ENCODE measurements at places on chromosomes 7 and 10.

DNA sequence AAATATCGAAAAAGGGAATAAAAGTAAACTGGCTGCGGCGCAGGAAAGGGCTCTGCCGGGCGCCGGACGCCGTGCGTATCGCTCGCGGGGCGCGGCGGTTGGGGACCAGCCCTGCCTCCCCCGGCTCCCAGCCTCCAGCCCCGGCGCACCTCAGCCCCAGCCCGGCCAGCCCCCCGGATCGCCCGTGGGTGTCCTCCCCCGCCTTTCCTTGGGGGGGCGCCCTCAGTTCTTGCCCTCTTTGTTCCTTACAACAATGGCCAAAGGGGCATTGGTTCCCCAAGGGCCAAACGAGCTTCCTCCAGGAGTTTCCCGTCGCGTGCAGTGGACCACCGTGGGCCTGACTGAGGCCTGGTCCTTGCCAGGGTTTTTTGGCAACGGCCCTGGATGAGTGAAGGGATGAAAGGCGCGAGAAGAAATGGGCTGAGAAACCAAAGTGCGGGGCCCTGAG lies 1.2 kb downstream of the MACROH2A2 start:
- no peak for DNase-seq

GRCh38 chr10:113118882-113119281 lies 168.8 kb downstream of the TCF7L2 start:
- DNase-seq, result no peak

GRCh38 chr10:63977329-63977923 lies 456.2 kb downstream of the REEP3 start:
- DNase-seq, result peak; percentile 4

DNA sequence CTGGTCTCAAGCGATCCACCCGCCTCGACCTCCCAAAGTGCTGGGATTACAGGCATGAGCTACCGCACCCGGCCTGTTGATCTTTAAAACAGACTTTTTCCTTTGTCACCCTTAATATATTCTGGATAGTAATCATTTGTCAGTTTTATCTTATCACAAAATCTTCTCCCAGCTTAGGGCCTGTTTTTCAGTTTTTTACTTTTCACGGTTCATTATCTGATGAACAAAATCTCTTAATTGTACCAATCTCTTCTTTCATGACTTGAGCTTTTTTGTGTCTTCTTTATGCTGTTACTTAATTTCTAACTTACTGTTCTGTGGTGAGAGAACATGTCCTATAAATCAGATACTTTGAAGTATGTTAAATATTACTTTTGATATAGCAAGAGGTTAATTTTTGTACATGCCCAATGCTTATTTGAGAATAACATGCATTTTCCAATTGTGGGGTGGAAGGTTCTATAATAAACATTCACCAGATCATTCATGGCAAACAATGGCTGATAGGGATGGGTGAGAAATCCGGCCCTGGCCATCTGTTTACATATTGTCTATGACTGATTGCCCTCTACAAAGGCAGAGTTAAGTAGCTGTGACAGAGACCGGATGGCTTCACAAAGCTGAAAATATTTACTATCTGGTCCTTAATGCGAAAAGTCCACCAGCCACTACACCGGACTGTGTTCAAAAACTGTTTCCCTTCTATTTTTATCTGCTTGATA lies 5.3 kb downstream of the PAPOLB start:
- no peak for DNase-seq

DNA sequence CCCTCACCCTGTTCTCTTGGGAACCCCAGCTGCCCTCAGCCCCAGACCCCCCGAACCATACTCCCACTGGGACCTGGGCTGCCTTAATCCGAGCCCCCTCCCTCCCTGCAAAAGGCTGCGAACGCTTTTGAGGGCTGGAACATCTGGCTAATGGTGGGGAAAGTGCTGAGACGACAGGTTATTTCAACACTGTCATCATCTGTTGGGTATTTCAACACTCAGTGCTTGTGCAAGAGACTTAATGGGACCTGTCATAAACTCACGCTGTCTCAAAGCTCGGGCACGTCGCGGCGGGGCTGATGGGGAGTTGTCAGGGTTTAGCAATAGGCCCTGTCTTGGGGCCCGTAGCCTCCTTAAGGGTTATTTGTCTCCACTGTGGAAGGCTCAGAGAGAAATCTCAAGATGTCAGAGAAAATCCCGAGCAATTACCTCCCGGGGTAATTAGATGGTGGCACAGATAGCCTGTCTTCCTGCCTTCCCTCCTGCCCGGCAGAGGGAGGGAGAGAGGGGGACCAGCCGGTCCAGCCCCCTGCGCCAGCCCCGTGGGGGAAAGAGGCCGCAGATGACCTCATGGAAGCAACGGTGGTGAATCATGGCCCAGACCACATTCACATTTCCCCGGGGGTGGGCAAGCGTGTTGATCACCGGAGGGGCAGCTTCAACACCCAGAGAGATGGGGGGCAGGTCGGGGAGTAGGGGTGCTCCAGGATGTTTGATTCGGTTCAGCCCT lies 88.7 kb upstream of the MYL10 start:
- no peak for DNase-seq

- DNase-seq, result no peak
Observed at GRCh38 chr10:52674474-52674873, 98.1 kb downstream of the MBL2 start.

DNA sequence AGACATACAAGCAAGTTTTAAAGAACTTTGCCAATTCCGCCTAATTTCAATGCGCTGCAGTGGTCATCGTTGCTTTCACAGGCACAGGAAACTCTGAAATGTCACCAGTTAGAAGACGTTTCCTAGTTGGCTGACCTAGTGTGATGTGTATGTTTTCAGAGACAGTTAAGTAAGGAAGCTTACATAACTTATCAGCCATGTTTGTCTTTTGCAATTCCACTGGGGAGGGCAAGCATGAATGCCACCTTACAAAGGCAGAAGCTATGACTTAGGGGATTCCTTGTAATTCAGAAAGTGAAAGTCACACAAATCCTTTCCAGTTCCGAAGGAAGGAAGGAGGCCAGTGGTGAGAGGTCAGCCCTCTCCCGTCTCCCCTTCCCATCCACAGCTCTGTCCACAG lies 15.0 kb upstream of the NPS start:
- no peak for DNase-seq
